Progenitor cell of endocrine pancreas (in vitro differentiated cells): ENCODE measurements at places on chromosomes 12 and 14. TPM values are rescaled to one million over a fixed set of nuclear protein-coding genes. Genes with fewer than 3 reads are reported as not detected.

Gene KRT72
- not detected in 2 replicates for total RNA-seq

Gene MLEC
- total RNA-seq: 174 and 187 TPM in 2 replicates

Gene MYF6
- total RNA-seq: 0.33 TPM in 1 of 2 replicates, not detected in the other

Gene NPFF
- total RNA-seq: not detected in 2 replicates

Gene GDF11
- 42.8 and 50.3 TPM in 2 replicates for total RNA-seq

Gene ITGB7
- 0.29 and 0.93 TPM in 2 replicates for total RNA-seq

Gene WASHC3
- 14.5 and 16.8 TPM in 2 replicates for total RNA-seq

Gene SLC38A4
- total RNA-seq: 8.4 and 9.4 TPM in 2 replicates

Gene RNFT2
- total RNA-seq: 31.6 and 32.1 TPM in 2 replicates

Gene HHIPL1
- total RNA-seq: 0.65 and 0.73 TPM in 2 replicates

Gene EDDM3A
- total RNA-seq: not detected in 2 replicates

Gene KRT2
- total RNA-seq: not detected in 2 replicates

Gene SOCS2
- total RNA-seq: 8.4 and 14.3 TPM in 2 replicates

Gene CELA1
- not detected in 2 replicates for total RNA-seq

Gene LAG3
- 2.2 and 2.5 TPM in 2 replicates for total RNA-seq

Gene MAP1LC3B2
- total RNA-seq: 0.84 and 0.86 TPM in 2 replicates

Gene SLC6A13
- 0.60 and 0.98 TPM in 2 replicates for total RNA-seq
